Activated CD8-positive, alpha-beta memory T cell treated with anti-CD3 and anti-CD28 coated beads for 1 hour (primary cell): ENCODE measurements at places on chromosomes 6 and 20.

DNA sequence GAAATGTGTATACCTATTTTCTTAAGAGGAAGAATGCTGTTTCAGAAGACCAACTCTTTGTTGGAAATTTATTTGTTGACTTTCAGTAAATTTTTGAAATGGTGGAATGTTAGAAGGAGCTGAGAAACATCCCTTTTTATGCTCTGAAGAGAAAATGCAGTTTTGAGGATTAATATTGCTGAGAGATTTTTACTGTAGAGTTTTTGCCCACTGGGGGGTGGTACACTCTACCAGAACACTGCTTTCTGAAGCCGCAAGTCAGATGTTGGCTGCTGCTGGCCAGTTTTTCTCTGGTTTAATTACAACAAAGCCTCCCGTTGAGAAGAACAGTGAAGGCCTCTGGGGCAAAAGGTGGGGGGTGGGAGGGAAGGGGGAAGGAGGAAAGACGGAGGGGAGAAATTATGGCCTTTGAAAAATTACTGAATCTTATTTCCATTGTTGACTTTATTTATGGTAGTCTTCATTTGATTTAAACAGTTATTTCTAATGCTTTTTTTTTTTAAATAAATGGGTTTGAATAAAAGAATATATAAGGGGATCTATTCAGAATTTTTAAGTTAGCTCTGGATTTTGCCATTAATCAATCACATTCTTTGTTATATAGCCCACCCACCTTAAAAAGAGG, 3.0 kb downstream of the FLRT3 start:
- DNase-seq = no peak

DNA sequence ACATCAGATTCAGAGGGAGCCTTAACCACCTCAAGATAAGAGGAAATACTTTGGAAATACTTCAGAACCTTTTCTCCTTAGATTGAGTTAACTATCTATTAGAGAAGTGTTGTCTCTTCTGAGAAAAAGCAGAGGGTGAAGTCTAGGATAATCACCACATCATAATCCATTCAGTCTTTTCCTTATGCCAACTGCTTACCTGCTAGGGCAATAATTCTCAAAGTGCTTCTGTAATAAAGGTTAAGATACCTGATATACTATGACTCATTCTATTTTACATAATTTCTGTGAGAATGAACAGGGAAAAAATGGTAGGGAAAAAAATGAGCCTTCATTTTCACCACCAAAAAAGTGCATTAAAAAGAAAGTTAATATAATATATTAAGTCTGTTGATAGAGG, 70.1 kb upstream of the LOC128125822 start:
- DNase-seq = no peak

DNA sequence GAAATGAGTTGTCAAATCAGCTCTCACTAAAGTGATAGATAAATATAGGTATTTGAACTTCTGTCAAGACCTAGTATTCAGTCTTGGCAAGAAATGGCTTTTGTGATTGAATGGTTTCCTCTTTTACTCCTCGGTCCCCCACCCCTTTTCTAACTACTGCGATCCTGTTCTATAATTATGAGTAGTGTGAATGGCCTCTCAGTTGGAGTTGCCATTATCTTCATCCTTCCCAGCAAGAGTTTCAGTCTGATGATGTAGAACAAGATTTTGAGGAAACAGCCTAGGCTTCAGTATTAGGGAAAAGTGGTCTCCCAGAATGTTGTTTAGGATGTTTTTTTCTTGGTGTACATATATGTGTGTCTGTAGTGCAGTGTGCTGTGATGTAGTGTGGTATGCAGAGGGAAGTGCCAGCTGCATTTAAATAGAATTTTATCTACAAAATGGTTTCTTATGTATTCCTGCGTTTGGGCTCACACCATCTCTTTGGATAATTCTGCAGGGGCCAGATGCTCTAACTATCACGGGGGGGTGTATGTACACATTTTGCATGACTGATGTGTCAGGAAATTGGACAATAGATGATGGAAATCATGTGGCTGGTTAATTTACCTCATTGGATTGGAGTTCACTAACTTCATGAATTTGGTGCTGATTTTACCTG, 180.1 kb upstream of the MMS22L start:
- no peak for DNase-seq

DNA sequence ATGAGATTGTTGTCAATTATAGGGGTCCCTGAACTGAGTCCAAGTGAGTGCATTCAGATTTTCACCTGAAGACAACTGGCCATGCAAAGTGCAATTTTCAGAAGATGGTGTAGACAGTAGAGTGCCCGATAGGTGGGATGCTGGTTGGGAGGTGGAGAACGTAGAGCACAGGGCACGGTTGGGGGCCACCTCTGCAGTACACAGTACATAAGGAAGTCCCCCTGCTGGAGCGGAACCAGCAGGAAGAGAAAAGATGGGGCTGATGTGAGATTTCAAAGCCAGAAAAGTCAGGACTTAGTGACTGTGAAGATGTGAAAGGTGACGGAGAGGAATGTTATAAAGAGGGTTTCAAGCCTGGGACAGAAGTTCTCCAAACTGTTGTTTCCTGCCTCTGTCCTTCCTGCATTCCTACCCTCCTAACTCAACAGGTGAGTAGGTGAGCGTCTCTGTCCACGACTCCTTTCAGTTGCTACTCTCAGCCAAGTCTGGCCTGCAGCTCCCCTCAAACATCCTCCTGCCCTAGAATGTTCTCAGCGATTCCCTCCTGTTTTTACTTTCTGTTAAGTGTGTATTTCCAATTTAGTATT, 330.8 kb downstream of the PRL start:
- DNase-seq = no peak

GRCh38 chr6:41463062-41463930, 82.9 kb upstream of the FOXP4 start:
- DNase-seq = no peak
